Activated CD4-positive, CD25-positive, alpha-beta regulatory T cell treated with anti-CD3 and anti-CD28 coated beads, Interleukin-2, amount 50 U/mL, for 16 hours (primary cell): ENCODE measurements at places on chromosomes 2 and 18.

DNA sequence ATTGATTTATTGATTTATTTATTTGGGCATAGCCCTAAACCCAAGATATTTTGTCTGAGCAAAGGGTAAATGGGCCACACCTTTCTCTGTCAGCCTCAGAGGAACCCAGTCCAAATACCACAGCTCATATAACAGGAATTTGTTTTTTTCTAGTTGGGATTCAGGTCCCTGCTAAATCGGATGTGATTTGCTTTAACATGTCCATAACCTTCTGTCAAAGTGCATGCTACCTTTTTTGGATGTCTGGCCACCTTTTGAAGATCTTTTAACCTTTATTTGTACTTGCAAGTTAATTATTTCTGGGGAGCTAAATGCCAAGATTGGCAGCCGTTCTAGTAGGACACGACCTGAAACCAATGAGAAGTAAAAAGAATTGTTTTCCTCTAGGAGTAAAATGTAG lies 303.2 kb upstream of the UBE2E3 start:
- DNase-seq: no peak

DNA sequence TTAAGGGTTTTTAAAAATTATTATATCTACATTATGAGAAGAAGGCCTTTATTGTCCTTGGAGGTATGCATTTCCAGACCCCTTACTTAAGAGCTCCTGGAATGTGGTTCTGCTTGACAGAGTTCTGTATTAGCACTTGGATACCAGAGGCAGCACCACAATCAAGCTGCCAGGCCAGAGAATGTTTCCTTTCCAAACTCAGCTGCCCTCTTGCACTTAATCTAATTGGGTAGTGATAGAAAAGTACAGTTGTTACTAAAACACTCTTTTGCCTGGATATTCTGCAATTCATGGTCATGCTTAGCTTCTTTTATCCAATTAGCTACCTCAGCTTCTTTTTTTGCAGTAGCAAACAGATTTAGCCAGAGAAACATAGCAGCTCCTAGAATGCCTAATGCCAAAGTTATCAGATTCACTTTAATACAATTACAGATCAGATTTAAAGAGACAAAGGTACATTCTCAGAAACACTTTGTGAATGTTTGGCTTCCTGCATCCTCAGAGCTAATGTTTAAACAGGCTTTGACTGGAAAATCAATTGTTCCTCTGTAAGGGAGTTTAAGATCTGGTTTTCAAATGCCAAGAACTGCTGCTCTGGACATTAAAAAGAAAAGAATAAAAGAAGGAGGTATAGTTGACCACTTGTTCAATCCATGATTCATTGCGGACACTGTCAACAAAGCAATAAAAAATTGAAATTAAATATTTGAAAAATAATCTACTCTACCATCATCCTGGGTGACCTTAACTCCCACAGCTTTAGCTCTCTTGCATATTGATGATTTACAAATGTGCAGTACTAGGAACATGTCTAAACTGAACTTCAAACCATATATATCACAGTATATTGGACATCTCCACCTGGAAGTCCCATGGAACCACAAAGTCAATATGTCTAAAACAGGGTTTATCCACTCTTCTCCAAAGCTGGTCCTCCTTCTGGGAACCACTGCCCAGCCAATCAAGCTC lies 12.8 kb downstream of the NOSTRIN start:
- no peak for DNase-seq

- no peak for DNase-seq
Measured at GRCh38 chr2:197516393-197516761, 511 bp downstream of the MOB4 start.

- DNase-seq: peak; percentile 2
Measured at GRCh38 chr2:75064691-75065396, 106.4 kb downstream of the POLE4 start.

DNA sequence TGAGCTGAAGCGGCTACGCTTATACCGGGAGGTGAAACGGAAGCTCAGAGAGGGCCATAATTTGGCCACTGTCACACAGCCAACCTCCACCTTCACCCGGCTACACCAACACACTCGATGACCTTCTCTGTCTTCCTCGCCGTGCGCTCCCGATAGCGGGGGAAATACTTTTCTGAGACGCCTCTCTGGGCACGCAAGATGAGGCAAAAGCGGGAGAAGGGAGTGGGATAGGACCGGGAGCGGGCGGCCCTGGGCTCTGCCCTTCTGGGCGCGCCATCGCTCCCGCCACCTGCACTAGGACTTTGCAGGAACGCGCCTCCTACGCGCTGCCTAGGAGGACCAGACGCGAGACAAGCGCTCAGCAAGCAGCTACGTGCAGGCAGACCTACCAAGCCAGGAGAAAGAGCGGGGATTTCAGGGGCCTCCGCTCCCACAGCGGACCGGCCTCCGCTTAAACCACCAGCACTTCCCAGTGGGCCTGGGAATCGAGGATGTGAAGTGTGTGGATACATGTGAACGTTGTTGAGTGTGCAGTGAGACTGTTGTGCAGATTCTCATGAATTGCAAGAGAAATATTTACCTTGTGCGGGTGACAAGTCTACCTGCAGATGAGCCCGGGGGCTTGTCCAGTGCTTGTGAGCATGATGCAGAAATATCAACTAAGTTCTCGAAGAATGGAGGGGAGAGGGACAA lies 11.4 kb downstream of the SIX3 start:
- DNase-seq: no peak

GRCh38 chr18:26497866-26498265 lies 50.5 kb downstream of the KCTD1 start:
- DNase-seq: no peak

GRCh38 chr2:220779931-220780330 lies 792.2 kb downstream of the EPHA4 start:
- no peak for DNase-seq

DNA sequence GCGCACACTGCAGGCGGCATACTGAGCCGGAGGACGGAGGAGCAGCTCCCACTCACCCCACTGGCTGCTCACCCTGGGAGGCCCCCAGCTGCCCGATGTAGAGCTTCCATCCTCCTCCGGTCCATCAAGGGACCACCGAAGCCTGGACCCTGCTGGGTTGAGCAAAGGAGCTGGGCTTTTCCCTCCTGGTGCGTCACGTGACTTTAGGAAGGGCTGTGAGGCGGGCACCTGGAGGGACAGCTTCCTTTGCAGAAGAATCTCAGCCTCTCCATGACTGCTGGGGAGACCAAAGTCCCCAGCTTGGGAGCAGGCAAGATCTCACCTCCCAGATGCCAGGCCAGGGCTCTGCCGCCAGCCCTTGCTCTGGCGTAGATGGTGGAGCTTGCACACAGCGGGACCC lies 102.7 kb downstream of the TWIST2 start:
- DNase-seq: no peak

GRCh38 chr2:53527056-53527455 lies 240.5 kb upstream of the CHAC2 start:
- no peak for DNase-seq

DNA sequence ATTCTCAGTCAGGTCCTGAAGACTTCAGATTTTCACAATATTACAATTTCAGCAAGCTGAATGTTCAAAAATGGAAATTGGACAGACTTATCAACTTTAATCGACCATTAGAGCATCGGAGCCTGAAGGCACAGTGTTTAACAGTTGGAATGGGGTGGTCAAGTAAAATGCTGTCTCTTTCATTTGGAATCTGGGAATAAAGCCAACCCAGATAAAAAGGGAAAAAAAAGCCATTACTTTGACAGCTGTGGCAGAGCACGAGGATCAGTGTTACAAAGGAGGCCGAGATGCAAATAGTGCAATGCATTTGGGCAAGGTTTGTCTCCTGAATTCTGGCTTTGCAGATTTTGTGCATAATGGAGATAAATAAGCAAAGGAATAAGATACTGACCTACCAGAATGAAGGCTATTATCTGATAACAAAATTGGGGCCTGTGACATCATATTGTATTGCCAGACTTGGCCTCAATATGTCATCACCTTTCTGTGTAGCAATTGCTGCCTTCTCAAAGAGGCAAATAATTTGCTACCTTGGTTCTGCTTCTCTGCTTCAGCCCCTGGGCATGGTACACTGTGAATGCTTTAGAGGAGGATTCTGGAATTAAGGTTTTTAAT lies 277.5 kb upstream of the KLHL29 start:
- DNase-seq: no peak

GRCh38 chr2:166042356-166042755 lies 85.5 kb downstream of the SCN1A start:
- no peak for DNase-seq

DNA sequence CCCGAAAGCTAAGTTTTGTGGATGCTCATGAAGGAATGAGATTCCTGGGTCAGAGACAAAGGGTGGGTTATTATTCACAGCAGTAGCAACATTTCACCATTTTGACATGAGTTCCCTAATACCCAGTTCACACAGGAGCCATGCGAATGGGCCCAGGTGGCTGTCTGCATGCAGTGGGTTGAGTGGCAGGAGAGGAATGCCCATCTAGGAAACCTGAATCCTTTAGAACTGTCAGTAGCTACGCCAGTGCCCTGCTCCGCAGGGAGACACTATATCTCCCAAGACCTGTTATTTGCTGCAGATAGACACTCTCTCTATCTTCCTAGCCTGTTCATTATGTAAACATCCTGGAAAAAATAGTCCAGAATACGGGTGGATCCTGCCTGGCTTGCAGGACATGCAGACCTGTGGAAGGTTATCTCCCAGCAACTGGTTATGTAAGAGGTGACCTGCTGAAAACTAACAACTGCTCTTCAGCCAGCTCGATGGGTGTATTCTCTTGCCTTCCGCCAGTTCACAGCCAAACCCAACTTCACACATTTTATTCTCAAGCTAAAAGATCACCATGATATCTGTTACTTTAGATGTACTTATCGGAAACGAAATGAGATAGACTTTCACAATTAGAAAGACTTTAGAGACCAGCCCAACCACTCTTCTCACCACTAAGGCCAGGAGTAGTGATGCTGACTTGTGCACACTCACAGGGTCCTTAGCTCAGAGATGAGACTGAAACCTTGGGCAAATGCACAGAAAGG lies 59.1 kb downstream of the MBP start:
- no peak for DNase-seq

GRCh38 chr2:210203147-210203546 lies 22.1 kb downstream of the ACADL start:
- DNase-seq: no peak

- no peak for DNase-seq
Measured at GRCh38 chr18:48802543-48803290, 148.0 kb downstream of the SMAD7 start.

DNA sequence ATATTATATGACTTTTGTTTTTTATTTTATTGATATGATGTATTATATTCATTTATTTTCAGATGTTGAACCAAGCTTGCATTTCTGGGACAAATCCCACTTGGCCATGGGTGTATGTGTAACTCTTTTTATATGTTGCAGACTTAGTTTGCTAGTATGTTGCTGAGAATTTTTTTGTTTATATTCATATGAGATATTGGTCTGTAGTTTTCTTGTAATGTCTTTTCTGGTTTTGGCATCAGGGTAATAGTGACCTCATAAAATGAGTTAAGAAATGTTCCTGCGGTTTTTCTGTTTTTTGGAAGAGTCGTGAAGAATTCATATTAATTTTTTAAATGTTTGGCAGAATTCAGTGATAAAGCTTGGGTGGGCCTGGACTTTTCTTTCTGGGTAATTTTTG lies 88.7 kb downstream of the ASB1 start:
- DNase-seq: no peak

GRCh38 chr2:187174582-187174981 lies 273.5 kb downstream of the CALCRL start:
- DNase-seq: no peak

DNA sequence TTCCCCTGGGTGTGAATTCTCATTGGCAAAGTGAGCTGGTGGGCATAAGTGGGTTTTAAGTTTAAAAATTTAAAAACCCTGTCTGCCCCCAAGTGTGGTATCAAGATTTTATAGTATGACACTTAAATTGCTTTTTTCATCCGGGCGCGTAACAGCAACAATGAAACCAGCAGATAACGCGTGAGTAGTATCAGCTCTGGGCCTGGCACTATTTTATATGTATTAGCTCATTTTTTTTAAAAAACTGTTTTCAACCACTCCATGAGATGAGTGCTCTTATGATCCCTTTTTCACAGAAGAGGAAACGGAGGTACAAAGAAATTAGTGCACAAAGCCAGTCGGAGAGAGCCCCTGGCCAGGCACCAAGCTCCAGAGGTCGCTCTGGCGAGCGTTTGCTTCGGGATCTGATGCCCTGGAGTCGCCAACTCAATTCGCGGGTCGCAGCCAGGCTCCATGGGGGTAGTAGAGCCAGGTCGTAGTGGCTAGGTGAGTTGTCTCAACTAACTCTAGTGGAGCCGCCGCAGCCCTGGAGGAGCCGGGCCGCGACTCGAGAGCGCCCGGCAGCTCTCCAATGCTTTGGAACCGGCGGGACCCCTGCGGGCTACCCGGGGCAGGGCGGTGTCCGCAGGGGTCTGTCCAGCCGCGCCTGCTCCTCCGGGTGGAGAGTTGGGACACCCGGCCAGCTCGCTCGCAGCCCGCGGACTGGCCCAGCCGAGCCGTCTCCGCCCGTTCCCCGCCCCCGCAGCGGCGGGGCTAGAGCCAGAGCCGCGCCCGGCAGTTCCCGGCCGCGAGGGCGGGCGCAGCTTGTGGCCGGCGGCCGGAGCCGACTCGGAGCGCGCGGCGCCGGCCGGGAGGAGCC lies at the start of gene IL1R1:
Gene IL1R1, plus strand, starts transcription at position 777 of the 859 bp plus-strand sequence. CDS start 14,979 bp downstream, outside the sequence.
- DNase-seq: no peak

- DNase-seq: no peak
Measured at GRCh38 chr18:57008001-57008686, 138.7 kb upstream of the BOD1L2 start.

- DNase-seq: no peak
Measured at GRCh38 chr2:77028032-77028600, 494.1 kb downstream of the LRRTM4 start.

DNA sequence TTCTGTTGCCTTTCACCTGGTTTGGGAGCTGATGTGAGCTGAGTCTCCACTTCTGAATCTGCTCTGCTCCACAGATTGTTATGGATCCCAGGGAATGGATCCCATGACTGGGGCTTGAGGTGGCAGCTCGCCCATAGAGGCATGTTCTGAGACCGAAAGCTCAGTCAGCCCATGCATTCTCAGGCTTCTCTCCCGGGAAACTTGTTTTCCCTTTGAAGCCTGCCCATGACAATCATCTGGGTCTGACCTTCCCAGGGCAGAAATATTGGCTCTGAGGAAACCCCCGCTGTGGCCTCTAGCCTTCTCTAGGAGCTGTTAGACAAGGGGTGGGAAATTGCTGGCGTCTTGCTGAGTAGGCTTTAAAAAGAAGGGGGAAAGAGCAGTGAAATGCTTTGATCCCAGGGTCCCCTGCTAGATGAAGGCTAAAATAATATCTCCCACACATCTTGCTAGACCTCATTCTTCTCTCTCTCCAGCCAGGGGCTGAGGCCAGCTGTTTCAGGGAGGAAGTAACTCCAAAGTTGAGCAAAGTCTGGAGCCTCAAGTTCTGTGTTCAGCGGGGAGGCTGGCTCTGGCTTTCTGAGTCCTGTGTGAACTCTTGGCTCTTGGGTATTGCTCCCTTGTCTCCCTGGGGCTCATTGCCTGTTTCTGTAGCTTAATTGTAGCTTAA lies 2.0 kb downstream of the VAMP8 start:
- no peak for DNase-seq
